ENCODE measurements at places on chromosomes 4 and X. TPM values are rescaled to one million over a fixed set of nuclear protein-coding genes. Genes with fewer than 3 reads are reported as not detected.
A peak's percentile ranks its signal among the peaks of the same experiment; 100 is the strongest.

Gene SPANXA1
- total RNA-seq = not detected

Gene SULT1E1
- 16.0 TPM for total RNA-seq

Gene MAGIX
- total RNA-seq = 1.5 TPM

Gene GAGE1
- total RNA-seq = not detected

Gene TDO2
- 1.0 TPM for total RNA-seq

Gene NUP62CL
- total RNA-seq = 2.9 TPM

- H3K27ac ChIP-seq = no peak overlapping the region
- H3K36me3 ChIP-seq = no peaks in the 10 kb centered on the region
- H3K4me1 ChIP-seq = no peaks in the 10 kb centered on the region
- H3K4me3 ChIP-seq = no peak overlapping the region
- H3K27me3 ChIP-seq = no peaks in the 10 kb centered on the region
- no peak for DNase-seq
Observed at GRCh38 chr4:34182306-34182705, 2062.0 kb downstream of the ARAP2 start.

DNA sequence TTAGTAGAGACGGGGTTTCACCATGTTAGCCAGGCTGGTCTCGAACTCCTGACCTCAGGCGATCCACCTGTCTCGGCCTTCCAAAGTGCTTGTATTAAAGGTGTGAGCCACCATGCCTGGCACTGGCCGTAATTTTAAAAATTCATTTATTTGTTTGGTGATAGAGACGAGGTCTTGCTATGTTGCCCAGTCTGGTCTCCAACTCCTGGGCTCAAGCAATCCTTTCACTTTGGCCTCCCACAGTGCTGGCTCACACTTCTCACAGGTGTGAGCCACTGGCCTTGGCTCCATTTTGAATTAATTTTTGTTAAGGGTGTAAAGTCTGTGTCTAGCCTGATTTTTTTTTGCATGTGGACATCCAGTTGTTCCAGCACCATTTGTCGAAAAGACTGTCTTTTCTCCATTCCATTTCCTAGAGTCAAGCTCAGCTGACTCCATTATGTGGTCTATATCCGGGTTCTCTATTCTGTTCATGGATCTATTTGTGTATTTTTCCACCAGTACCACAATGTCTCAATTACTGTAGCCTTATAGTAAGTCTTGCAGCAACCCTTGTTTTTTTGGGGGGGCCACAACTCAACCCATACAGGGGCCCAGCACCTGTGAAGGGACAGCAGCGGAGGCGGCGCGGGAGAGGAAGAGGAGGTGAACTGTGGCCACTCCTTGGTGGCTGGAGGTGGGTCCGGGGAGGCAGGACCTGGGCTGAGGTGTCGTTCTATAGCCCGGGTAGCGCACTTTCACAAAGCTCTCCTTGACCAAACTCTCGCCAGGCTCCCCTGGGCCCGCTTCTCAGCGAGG lies 1.5 kb upstream of the NSD2 start:
- H3K27ac ChIP-seq = peak overlapping the region; percentile 99
- H3K4me1 ChIP-seq = peaks cover 27% of the 10 kb centered on the region
- no peak for DNase-seq

GRCh38 chr4:5735463-5735862 lies 24.5 kb downstream of the EVC start:
- no peaks in the 10 kb centered on the region for H3K4me1 ChIP-seq
- H3K36me3 ChIP-seq = peaks cover 20% of the 10 kb centered on the region

DNA sequence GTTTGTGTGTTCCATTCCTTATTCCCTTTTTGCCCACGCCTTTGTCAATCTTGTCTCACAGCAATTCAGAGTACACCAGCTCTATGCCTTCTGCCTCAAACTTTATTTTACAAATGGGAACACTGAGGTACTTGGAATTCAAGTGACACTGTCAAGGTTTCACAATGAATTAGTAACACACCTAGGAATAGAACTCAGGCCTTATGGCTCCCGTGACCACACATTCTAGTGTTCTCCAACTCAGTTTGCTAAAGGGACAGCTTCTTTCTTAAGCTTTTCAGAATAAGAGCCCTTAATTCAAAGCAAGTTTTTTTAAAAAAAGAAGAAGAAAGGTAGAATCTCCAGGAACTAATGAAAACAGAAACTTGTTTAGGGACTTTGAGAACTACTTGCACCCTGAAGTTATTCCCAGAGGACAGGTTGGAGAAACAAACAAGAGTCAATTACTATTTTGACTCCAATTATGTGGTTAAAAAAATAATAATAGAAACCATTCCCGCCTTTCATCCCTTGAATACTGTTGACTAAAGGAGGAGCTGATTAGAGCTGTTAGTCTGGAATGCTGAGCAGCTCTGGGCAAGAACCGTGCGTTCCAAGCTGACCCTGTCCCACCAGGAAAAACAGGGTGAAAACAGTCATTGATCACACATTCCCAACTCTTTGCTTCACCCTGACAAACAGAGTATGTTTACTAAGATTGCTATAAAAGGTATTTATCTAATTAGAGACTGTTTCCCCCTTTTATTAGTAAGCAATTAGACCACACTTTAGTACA lies 408.8 kb upstream of the CNKSR2 start:
- no peak overlapping the region for H3K27ac ChIP-seq
- H3K4me1 ChIP-seq = no peaks in the 10 kb centered on the region
- no peaks in the 10 kb centered on the region for H3K36me3 ChIP-seq
- no peaks in the 10 kb centered on the region for H3K27me3 ChIP-seq
- DNase-seq = no peak
- H3K4me3 ChIP-seq = no peak overlapping the region

- H3K27me3 ChIP-seq = no peaks in the 10 kb centered on the region
- H3K4me1 ChIP-seq = peaks cover 7% of the 10 kb centered on the region
- no peak for DNase-seq
- H3K36me3 ChIP-seq = no peaks in the 10 kb centered on the region
- no peak overlapping the region for H3K4me3 ChIP-seq
- no peak overlapping the region for H3K27ac ChIP-seq
Observed at GRCh38 chr4:89301003-89301402, 6.6 kb downstream of the GPRIN3 start.

DNA sequence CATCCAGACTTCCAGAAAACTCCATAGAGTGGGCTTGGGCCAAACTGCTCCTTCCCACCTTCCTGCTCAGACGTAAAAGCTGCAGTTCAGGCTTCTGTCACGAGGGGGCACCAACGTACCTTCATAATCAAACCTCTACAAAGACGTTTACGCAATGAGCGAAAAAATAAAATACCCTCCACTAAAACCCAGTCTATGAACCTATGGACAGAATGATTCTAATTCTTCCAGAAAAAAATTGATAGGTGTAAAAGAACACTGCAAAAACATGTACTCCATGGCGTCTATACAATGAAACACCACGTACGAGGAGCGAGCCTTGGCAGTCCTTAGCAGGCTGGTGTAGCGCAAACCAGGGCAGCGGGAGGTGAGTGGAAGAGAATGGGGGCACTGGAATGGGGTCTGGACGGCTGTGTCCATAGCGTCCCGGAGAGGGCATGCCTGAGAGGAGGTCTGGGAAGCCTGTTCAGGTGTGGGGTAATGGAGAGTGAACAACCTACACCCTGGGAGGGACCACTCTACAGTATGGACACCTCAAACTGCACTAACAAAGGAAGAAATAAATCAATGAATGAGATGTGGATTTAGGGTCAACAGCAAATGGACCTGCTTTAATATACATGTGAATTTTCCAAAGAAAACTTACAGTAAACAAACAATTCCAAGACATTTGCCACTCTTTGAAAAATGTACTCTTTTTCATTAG lies 14.4 kb upstream of the RAB40A start:
- H3K27ac ChIP-seq = no peak overlapping the region
- H3K4me3 ChIP-seq = peak overlapping the region; percentile 31
- H3K4me1 ChIP-seq = no peaks in the 10 kb centered on the region

DNA sequence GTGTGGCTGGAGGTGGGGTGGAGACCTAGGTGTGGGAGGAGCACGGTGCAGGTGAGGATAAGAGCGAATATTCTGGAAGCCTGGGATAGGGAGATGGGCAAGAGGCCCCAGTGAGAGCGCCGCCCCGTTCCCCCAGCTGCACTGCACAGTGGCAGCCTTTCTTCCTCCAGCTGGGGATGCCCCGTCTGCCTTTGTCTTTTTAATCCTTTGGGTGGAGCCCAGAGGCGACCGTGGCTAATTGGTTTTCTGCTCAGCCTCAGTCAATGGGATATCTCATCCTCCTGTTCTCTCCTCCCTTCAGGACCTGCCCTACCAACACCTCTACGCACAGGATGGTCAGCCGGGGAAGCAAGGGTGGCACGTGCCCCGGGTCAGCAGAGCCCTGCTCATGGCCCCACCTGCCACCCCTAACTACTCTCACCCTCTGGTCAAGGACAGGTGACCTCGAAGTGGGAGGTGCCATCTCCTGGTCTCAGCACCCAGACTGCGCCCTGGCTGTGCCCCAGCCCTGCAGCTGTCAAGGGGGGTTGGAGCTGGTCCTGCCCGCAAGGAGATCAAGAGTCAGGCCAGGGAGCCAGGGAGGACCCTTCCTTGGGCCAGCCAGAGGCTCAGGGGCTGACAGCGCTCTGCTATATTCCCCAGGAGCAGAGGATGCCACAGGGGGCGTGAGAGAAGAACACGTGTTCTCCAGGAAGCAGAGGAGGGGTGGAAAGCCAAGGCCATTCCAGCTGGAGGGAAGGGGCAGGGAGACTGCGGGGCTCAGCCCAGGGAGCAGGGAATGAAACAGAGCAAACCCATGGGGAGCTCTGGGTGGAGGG lies 64.0 kb downstream of the ADRA2C start:
- H3K36me3 ChIP-seq = no peaks in the 10 kb centered on the region
- peaks cover 38% of the 10 kb centered on the region for H3K4me1 ChIP-seq
- H3K27me3 ChIP-seq = no peaks in the 10 kb centered on the region
- no peak overlapping the region for H3K4me3 ChIP-seq
- peak; percentile 85 for DNase-seq
- peak overlapping the region; percentile 18 for H3K27ac ChIP-seq

DNA sequence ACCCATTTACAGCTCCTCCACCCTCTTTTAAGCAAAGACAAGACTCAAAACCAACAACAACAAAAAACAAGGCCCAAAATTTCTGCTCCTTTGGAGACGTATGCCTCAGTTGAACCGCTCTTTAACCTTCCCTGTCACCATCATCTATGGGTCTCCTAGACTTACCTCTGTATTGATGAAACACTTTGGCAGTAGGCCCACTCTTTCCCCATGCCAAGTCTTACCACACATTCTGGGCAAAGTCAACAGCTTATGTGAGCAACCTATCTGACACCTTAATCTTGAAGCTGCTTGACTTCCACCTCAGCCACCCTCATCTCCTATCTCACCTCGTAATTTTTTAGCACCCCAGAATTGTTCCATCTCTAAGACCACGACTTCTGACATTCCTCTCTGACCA lies 99.7 kb upstream of the CXorf66 start:
- no peak overlapping the region for H3K4me3 ChIP-seq
- no peak overlapping the region for H3K27ac ChIP-seq
- no peaks in the 10 kb centered on the region for H3K4me1 ChIP-seq

DNA sequence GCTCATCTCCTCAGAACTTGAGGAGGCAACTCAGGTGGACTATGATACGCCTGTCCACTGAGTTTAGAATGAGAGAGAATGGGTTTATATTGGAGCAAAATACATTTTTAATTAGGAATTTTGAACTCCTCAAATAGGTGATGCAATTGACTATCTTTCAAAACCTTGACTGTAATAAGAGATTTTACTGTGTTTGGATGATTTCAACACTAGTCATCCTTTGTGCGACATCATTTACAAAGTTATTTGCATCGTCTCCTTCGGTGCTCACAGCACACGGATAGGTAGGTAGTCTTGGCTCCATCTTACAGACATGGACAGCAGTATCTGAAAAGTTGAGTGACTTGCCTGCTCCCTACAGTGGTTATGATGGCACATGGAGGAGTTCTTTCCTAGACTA lies 67.0 kb downstream of the AASDH start:
- H3K4me1 ChIP-seq = no peaks in the 10 kb centered on the region
- no peak for DNase-seq
- H3K4me3 ChIP-seq = no peak overlapping the region
- no peak overlapping the region for H3K27ac ChIP-seq
- H3K27me3 ChIP-seq = no peaks in the 10 kb centered on the region

- no peaks in the 10 kb centered on the region for H3K4me1 ChIP-seq
- no peak for DNase-seq
- no peaks in the 10 kb centered on the region for H3K36me3 ChIP-seq
- no peak overlapping the region for H3K27ac ChIP-seq
Observed at GRCh38 chr4:8022767-8023695, 83.4 kb upstream of the AFAP1 start.

DNA sequence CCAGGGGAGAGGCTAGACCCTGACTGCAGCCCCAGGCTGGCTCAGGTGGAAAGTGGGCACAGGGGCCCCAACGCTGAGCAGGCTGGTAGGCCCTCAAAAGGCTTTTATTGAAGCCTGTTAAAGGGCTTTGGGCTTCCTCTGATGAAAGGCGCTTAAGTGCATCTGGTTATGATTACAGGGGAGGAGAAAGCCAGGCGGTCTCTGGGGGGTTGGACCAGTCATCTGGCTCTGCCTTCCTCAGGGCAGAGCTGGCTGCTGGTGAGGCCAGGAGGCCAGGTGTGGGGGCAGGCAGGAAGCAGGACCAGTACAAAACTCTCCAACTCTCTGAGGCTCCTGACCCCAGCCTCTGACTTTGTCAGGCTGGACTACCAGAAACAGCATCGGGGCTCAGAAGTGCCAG lies 68.8 kb upstream of the BCOR start:
- no peaks in the 10 kb centered on the region for H3K36me3 ChIP-seq
- peaks cover 42% of the 10 kb centered on the region for H3K4me1 ChIP-seq
- H3K27ac ChIP-seq = peak overlapping the region; percentile 33

DNA sequence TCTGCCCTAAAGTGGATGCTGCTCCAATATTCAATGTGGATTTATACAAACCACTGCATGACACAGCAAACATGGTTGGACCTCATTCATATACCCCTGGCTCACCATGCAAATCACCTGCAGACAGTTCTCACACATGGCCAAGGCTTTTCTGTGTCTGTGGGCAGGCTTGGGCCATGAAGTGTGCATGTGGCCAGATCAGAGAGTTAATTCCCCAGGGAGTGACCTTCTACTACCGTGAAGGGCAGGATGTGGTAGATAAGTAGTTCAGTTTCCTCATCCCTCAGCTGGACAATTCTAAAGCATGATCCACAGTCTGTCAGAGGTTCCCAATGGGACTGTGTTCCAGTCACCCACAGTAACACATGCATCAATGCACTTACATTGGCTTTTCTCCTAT lies 24.6 kb upstream of the BCLAF3 start:
- no peak overlapping the region for H3K27ac ChIP-seq
- no peaks in the 10 kb centered on the region for H3K36me3 ChIP-seq
- no peak for DNase-seq
- H3K27me3 ChIP-seq = no peaks in the 10 kb centered on the region
- H3K4me3 ChIP-seq = no peak overlapping the region
- H3K4me1 ChIP-seq = no peaks in the 10 kb centered on the region

GRCh38 chr4:95524729-95525128 lies 24.0 kb downstream of the UNC5C start:
- no peak overlapping the region for H3K4me3 ChIP-seq
- H3K27me3 ChIP-seq = no peaks in the 10 kb centered on the region
- no peak for DNase-seq
- H3K36me3 ChIP-seq = no peaks in the 10 kb centered on the region
- no peaks in the 10 kb centered on the region for H3K4me1 ChIP-seq
